Stimulated activated CD4-positive, alpha-beta T cell treated with anti-CD3 and anti-CD28 coated beads, Interleukin-12 subunit alpha, Interleukin-12 subunit beta, amount 100 ng/mL, for 24 hours (primary cell): ENCODE measurements at places on chromosomes 5 and 9.

GRCh38 chr5:177089127-177089526, 2.4 kb downstream of the FGFR4 start:
- no peak for DNase-seq

DNA sequence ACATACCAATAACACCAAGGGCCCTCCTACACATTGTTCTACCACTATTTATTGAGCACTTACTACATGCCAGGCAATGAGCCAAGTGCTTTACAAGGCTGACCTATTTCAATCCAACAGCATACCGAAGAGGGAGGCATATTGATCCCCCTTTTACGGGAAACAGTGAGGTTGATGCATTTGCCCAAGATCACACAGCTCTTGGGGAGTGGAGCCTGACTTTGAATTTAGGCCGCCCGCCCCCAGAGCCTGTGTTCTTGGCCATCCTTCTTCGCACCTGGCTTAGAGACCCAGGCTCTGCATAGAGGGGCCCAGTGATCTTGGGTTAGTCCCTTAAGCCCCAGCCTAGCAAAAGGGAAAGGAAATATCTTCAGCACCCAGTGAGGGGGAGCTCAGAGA, 158.1 kb upstream of the IER5L start:
- DNase-seq = no peak

- DNase-seq = no peak
These were observed 143.8 kb upstream of the PPP1R26 start for GRCh38 chr9:135335691-135336181.

DNA sequence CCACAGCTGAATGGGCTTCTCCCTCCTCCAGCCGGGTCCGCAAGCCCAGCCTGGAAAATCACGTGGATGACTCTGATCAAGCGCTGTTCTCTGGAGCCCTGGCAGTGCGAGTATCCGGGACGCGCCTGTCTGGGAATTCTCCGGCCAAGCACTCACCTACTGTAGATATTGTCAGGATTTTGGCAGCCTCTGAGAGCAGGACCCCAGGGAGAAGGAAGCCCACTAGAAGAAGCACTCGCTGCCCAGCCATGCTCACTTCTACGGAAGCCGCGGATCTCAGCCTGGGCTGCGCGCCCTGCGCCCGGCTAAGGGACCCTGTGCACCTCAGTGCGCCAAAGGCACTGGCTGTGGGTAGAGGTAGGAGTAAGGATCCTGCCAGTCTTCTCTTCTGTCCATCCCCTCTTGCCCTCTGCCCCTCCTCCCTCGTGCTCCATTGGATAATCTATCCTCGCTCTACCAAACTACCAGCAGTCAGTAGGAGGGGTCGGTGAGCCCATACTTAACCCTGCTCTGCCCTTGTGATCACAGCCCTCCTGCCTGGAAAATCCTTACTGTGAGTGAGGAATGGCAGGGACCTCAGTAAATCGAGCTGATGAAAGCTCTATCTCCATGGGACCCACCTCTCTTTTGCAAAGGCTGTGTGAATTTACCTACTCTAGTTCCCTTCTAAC, at the start of gene UGT3A2:
TSS of gene UGT3A2 (minus strand) at position 343 of the 671 bp plus-strand sequence. CDS start at position 250, 93 bp downstream.
- DNase-seq = no peak

- DNase-seq = no peak
These were observed 143.5 kb upstream of the PRR16 start for GRCh38 chr5:120320626-120321025.

- no peak for DNase-seq
These were observed 309.2 kb downstream of the CTNND2 start for GRCh38 chr5:11595045-11595444.

- no peak for DNase-seq
These were observed 128.3 kb downstream of the ARHGEF28 start for GRCh38 chr5:73754254-73754653.

DNA sequence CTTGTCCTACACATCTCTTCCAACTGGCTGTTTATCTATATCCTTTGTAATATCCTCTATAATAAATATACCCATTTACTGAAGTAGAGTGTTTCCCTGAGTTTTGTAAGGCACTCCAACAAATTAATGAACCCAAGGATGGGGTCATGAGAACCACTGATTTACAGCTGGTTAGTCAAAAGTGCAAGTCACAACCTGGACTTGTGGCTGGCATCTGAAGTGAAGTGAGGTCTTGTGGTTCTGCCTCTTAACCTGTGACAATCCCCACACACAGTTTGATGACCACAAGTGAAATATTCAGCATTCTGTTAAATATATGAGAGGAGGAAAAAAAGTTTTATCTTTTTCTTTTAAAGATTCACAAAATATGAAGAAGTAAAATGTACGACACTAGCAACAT, 126.1 kb downstream of the NR2F1-AS1 start:
- DNase-seq = no peak

DNA sequence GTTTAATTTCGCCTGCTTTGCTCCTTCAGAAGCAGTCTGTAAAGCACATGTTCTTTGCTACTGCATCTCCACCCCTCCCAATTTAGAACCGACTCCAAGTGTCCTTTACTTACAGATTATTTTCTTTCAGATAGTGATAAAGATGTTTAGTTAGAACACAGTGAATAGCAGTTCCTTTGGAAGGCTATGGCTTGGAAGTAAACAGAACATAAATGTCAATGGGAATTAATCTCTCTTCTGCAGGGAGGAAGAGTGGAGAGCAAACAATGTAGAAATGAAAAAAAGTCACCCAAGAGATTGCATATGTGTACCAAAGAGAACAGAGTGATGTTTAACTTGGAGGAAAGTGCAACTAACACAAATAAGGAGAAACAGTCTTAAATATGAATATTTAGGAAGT, 4.2 kb upstream of the CARTPT start:
- no peak for DNase-seq

GRCh38 chr9:114525513-114525912, 20.2 kb upstream of the WHRN start:
- no peak for DNase-seq

GRCh38 chr9:34898846-34899245, 59.2 kb upstream of the PHF24 start:
- DNase-seq = no peak

DNA sequence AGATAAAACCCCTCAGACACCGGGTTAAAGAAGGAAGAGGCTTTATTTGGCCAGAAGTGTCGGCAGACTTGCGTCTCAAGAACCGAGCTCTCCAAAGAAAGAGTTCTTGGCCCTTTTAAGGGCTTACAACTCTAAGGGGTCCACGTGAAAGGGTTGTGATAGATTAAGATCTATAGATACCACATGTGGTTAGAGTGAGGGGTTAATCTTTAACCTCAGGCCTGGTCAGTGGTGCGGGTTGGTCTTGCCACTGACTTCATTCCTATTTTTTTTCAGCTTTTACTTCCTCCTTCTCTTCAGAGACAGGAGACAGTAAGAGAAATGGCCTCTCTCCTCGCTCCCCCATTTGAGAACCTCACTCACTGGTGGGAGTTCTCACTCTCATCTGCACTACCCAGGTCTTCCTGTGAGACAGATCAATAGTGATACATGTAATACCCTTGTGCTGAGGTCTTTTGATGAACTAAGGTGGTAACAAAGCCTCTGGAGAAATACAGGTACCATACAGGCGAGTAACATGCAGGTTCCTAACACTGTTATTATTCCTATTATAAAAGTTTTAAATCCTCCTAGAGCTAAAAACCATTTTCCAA, 52.4 kb upstream of the COX7C start:
- no peak for DNase-seq

DNA sequence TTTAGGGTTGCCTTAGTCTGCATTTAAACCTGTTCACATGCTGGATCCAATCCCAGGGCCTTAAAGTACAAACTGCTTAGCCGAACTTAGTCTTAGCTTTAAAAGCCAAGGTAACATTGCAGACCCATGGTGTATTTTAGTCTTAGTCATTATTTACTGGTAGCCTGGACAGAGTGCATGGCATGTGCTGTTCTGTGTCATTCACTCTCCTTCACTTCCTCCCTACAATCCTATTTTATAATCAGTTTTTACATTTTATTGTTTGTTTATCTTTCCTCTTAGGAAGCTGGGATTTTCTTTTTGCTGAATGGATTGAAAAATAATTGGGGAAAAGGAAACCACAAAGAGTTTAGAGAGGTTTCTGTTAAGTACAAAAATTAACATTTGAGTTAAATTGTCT, 29.4 kb upstream of the TAL2 start:
- no peak for DNase-seq

DNA sequence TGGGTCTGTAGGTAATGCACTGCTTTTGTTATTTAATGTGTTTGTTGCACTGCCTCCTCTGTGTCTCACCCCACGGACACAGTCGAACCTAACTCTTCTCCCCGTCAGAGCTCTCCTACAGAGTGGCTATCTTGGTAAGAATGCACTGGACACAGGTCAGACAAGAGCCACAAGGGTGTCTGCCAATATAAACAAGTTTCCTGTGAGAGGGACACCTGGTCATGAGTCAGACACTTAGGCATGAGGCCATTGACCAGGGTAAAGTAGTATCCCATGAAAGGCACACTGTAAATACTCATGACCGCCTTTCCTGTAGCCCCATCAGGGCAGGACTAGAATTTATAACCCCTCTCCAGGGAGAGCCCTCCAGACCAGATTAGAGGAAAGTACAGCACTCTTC, 115.5 kb downstream of the SLC12A2 start:
- DNase-seq = no peak

- DNase-seq = no peak
These were observed 293.8 kb downstream of the OSTF1 start for GRCh38 chr9:75382126-75382525.

- DNase-seq = no peak
These were observed 116.1 kb upstream of the PITX1 start for GRCh38 chr5:135149956-135150723.

DNA sequence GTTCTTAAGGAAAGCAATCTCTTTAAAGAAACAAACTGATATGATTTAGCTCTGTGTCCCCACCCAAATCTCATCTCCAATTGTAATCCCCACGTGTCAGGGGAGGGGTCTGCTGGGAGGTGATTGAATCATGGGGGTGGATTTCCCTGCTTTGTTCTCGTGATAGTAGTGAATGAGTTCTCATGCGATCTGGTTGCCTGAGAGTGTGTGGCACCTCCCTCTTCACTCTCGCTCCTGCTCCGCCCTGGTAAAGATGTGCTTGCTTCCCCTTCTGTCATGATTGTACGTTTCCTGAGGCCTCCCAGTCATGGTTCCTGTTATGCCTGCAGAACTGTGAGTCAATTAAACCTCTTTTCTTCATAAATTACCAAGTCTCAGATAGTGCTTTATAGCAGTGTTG, 412.7 kb upstream of the SMC2 start:
- DNase-seq = no peak

- peak; percentile 52 for DNase-seq
These were observed 15.2 kb downstream of the GBGT1 start for GRCh38 chr9:133148199-133149129.

DNA sequence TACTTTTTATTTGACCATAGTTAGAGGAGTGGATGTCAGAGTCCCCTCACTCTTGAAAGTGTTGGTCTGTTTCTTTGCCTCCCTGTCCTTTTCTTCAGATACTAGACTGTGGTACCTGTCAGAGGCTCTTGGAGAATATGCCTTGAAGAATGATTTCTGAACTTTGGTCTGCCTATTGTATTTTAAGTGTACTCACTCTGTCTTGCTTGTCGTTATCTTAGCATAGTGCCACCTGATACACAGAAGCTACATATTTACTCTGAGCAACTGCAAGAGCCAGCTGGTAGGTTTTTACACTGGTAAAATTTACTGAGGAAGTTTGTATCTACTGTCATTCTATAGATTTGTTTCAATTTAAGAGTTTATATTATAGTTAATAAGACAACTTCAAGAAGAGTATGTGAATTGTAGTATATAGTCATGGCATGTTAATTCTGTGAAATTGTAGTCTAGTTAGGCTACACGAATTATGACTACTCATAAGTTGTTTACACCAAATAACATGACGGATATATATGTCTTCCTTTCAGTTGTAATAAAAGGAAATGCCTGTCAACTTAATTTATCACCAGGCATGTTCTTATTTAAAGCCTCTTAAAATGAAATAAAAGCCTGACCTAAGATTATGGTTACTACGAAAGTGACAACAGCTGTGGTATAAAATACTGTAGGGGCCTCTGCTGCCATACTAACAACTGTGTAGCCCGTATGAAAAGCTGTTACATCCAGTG, 201.7 kb downstream of the KDM4C start:
- no peak for DNase-seq

- DNase-seq = no peak
These were observed 1043.6 kb upstream of the WWC1 start for GRCh38 chr5:167247816-167248215.

- no peak for DNase-seq
These were observed 3.6 kb upstream of the TOR2A start for GRCh38 chr9:127738666-127739065.

DNA sequence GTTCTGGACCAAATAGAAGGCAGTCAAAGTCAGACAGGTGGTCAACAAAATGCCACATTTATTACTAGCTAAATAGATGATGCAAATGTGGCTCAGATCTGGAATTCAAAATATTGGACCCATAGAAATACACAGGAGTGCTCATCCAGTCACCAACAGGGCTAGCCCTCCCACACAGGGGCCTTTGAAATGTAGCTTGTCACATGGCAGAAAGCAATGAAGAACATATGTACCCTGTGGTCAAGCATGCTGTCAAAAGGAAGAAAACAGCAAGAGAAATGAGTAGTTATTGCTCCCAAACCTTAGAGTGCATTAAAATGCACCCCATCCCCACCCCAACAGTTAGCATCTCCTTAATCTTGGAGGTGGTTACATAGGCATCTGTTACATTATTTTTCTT, 20.9 kb upstream of the CCDC112 start:
- DNase-seq = no peak

DNA sequence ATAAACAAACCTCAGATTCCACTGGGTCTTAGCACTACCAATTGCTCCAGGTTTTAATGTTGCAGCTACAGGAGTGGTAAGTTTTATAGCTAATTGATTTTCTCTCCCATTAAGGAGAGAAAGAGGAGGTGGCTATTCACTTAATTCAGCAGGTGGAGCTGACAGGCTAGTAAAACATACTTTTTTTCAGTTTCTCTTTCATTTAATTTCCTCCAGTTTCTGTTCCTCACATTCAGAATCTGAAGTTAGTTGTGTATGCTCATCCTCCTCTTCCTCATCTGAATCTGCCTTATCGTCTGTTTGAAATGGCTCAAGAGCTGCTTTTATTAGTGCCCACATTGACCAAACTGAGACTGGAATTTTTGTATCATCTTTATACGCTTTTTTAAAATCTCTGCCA, 98.0 kb downstream of the PLPPR1 start:
- no peak for DNase-seq

DNA sequence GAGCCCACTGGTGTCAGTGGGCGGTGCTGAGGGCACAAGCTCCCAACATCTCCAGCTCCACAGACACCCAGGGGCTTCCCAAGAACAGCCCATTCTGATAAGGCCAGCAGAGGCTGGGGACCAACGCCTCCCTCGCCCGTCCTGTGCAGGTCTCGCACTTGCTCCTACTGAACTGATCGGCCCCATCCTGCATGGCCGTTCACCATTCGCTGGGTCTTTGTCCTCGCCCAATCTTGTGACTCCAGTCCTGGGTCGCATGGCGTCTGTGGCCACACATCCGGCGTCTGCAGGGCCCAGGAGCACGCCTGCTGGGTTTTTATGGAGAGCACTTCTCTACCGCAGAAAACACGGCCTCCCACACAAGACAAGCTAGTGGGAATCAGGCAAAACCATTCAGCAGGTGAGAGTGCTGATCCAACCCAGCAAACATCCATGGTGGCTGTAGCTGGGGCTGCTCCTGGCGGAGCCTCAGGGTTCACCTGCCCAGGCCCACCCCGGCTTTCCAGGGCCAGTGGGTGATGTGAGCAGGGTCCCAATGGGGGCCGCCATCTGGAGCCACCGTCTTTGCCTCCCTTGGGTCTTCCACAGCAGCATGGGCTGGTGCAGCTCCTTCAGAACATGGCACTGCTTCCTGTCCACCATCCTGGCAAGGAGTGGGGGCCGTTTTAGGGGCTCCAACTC, 7.4 kb downstream of the LRRC14B start:
- no peak for DNase-seq

GRCh38 chr9:91483189-91483691, 59.6 kb upstream of the NFIL3 start:
- DNase-seq = no peak
